NCI-H2081 treated with DMSO at 0.1 percent for 48 hours (cell line): ENCODE measurements at places on chromosomes 2 and 18.

DNA sequence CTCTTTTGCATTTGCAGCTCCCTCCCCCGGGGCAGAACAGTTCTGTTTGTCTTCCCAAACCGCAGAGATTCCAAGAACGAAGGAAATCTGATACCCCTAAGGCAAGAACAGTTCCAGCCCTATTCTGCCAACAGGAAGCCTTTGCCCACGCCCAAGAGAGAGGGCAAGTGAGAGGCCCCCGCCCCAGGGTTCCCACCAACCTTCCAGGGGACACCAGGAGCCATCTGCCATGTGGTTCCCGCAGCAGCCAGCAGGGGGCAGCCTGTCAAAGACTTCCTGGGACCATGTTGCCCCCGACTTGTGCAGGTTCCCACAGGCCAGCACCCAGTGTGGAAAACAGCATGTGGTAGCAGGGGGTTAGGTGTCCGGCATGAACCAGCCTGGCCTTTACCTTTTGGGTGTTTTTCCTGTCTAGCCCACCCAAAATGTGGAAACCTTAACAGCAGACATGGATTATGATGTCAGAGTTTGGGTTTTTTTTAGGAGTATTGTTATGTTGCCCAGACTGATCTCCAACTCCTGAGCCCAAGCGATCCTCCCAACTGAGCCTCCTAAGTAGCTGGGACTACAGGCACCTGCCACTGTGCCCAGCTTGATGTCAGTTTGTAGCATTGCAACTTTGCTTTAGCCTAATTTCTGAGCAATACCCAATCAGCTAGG, 21.7 kb upstream of the EFHD1 start:
- no peak for DNase-seq

DNA sequence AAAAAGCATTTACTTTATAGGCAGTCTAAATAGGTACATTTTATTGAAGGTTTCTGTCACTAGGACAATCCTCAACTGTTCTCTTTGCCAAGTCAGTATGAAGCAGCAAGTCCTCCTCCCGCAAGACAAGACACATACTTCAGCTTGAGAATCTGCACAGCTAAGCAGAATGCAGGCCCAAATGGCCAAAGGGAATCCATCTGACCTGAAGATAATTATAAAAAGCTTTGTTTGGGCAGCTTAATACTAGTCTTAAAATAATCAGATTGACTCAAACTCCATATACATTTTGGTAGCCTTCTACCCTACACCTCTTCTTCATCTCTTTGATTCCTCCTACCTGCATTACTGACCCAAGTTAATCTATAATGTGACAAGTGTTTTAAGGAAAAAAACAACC, 1.8 kb downstream of the LANCL1 start:
- no peak for DNase-seq

DNA sequence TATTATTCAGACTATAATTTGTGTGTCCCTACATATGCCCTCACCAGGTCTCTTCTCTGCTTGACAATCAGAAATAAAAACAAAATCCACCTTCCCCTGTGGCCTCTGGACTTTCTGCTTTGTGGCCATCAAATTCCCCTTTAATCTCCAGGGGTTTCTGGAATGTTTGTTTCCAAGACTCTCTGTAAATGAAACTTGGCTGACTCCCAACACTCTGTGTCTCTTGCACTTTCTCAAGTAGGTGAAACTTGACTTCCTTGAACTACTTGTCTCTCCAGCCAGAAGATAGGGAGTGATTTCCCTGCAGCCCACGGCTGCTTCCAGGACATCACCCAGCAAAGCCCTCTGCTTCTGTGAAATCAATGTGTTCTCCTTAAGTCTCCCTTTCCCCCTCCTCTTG, 54.1 kb upstream of the AQP4 start:
- no peak for DNase-seq

GRCh38 chr2:238527565-238527964, 100.8 kb downstream of the ASB1 start:
- no peak for DNase-seq

DNA sequence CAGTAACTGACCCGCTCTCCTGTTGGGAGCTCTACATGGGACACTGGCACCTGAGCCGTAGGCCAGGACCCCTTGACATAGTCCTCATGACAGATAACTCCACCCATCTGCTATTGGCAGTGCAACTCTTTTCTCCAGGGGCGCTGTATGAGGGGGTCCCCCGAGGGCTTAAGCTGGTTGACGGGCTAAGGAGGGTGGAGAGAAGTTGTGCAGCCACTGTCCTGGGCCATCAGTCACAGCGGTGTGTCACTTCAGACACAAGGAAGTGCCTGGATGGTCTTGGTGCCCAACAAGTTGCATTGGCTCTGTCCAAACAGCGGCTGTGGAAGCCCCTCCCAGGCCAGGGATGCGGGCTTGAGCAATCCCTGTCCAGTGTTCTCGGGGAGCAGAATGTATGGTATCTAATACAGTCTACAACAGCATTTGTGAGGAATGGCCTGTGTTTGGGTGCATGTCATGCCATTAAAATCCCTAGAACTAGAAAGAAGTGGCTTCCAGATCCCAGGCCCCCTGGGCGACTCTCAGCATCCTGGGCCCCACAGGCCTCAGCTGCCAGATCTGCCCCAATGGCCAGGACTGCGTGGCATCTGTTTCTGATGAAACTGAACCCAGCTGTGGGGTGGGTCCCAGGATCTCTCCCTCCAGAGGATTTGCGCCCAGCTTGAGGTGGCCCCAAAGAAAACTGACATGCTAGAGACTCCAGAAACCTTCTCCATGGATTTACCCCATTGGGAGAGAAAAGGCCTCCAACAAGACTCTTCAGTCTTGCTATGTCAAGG, 23.3 kb downstream of the TTC32 start:
- DNase-seq: no peak

DNA sequence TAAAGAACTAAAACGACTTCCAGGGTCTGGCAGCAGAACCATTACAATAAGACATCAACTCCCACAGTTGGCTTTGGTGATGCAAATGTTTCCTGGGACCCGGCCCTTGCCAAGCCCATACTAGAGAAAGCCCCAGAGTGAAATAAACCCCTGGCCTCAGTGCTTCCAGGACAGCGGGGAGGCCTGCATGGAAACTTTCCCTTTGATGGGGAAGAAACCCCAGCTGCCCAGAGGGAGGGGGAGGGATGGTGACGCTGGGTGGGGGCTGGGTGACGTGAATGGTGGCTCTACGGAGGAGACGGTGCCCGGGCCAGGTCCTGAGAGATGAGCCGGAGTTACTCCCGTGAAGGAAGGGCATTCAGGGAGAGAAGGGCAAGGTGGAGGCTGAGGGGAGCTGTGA, 27.5 kb downstream of the INHBB start:
- no peak for DNase-seq

DNA sequence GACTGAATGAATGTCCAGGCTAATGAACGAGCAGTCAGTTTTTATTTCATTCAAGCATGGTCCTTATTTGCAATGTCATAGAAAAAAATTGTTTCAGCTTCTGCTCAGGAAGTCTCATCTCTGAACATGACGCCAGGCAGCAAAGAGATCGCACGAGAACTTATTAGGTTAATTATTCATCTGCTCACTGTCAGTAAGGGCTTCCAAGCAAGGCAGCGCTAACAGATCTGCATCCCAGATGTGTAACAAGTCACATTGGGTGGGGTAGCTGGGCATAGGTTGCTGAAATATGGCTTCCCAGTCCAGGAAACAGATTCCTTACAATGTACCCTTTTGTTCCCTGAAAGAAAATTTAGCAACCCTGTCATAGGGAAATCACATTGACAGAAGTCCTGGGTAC, 63.5 kb downstream of the ANKRD44 start:
- DNase-seq: no peak

- DNase-seq: no peak
Measured at GRCh38 chr2:227846831-227847230, 24.6 kb upstream of the DAW1 start.
